ENCODE measurements at places on chromosomes 7 and 10.
A peak's percentile ranks its signal among the peaks of the same experiment; 100 is the strongest.

- DNase-seq = no peak
Observed at GRCh38 chr7:84181628-84182027, 13.0 kb downstream of the SEMA3A start.

- no peak for DNase-seq
Observed at GRCh38 chr10:78082636-78083035, 49.0 kb downstream of the RPS24 start.

GRCh38 chr10:28681928-28682750 lies 4.8 kb downstream of the BAMBI start:
- no peak for DNase-seq

- DNase-seq = no peak
Observed at GRCh38 chr7:127736511-127736910, 84.5 kb downstream of the SND1 start.

- DNase-seq = peak; percentile 83
Observed at GRCh38 chr7:81600608-81601007, 169.2 kb downstream of the HGF start.

DNA sequence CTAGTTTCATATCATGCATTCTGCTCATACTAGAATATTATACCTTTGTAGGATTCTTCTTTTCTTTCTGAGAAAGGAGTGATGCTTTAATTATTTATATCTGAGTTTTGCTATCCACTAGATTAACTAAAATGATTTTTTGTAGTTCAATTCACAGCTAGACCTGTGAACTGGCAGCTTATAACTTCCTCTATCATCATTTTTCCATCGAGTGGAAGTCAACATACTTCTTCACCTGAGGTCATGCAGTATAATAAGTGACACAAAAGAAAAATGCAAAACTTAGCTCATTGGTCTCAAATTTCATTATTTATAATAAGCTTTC lies 8.0 kb downstream of the LRRN3 start:
- DNase-seq = no peak

DNA sequence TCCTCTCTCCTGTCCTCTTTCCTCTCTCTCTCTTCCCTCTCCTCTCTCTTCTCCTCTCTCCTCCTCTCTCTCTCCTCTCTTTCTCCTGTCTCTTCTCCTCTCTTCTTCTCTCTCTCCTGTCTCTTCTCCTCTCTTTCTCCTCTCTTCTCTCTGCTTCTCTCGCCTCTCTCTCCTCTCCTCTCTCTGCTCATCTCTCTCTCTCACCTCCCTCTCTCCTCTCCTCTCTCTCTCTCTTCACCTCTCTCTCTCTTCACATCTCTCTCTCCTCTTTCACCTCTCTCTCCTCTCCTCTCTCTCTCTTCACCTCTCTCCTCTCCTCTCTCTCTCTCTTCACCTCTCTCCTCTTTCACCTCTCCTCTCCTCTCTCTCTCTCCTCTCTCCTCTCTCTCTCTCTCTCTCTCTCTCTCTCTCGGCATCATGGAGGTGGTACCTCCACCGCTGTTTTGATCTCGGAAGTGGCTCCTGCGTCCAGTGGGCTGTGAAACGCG lies 30.1 kb downstream of the CFAP46 start:
- no peak for DNase-seq

DNA sequence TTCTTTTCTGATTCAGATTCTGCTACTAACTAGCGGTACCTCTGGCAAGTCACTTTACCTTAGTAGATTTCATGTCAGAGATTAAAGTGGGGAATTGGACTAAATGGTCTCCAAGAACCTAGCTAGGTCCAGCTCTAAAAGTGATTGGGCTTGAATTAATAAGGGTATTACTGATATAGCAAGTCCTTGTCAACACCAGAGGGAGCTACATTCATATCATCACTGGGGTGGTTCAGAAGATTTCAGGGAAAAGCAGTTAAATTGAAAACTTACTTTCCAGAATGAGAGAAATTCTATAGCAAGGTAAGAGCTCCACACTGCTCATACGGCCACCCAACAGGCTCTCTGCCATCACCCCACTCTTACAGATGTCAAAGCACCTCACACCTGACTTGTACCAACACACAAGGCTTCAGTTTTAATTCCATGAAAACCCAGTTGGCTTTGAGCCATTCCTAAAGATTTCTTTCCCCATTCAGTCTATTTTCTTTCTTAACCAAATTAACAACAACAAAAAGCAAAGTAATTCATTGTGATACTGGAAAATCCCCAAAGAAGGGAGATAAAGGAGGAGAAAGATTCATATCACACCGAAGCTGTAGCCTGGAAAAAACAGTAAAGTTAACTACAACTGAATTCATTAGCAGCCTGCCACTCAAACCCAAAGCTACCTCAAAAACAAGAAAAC lies 38.0 kb upstream of the SPOCK2 start:
- peak; percentile 44 for DNase-seq

GRCh38 chr10:97365761-97366351 lies 31.3 kb upstream of the FRAT2 start:
- DNase-seq = no peak

DNA sequence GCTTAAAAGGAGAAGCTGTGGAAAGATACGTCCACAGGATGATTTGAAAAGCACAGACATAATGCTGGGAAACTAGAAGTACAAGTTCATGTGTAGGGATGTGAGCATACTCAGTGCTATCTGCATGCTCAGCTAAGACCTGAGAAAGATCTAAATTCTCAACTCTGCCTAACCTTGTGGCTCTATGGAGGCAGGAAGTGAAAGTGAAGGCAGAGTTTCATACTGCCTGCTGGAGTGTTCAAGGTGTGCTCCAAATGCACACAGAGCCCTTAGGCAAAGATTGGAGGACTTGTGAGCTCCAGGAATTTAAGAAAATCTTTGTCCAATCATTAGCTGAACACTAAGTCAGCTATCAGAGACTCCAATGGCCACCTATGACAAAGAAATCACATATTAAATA lies 190.9 kb downstream of the RNLS start:
- DNase-seq = no peak

DNA sequence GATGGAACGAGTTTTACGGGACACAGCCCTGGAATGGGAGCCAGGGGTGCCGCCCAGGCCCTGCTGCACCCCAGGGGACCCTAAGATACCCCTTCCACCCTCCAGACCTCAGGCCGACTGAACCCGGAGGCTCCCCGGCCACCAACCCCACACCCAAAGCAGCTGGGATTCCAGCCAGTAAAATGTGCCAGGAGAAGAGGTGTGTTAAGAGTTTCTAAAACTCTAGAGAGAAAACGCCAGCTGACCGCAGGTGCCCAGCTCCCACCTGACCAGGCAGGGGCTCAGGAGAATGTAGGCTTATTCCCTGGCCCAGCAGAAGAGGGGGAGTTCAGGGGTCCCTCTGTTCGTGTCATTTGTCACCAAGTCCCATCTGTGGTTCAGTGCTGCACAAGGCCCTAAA lies 17.5 kb downstream of the NUDT1 start:
- DNase-seq = no peak

GRCh38 chr7:98418271-98418635 lies 17.4 kb upstream of the BAIAP2L1 start:
- DNase-seq = peak; percentile 57

- peak; percentile 21 for DNase-seq
Observed at GRCh38 chr10:98344589-98345038, 70.4 kb downstream of the PYROXD2 start.

- no peak for DNase-seq
Observed at GRCh38 chr10:131841131-131841660, 59.6 kb upstream of the PPP2R2D start.

- DNase-seq = peak; percentile 6
Observed at GRCh38 chr10:133159950-133160825, at the start of gene KNDC1. Gene KNDC1 (plus strand): TSS chr10:133160219. CDS start chr10:133160468, 249 bp downstream.

GRCh38 chr7:22663357-22663718 lies 63.7 kb upstream of the IL6 start:
- peak; percentile 88 for DNase-seq

- no peak for DNase-seq
Observed at GRCh38 chr7:151277631-151278030, 29.1 kb upstream of the SMARCD3 start.

- no peak for DNase-seq
Observed at GRCh38 chr10:33109788-33110469, 151.9 kb upstream of the ITGB1 start.

DNA sequence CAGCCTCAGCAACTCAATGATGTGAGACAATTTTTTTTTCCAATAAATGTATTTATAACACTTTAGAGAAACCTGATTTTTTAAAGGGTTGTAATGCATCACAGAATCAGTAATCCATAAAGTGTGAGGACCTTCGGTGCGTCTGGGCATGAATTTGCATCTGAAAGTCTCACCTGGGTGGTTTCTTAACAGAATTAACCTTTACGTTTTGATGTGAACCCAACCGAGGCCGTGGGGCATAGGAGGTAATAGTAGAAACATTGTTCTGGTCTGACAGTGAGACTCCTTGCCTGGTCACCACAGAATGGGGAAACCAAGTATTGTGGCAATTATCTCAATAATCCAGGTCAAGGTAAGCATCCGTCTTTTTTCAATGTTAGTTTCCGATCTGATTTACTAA lies 114.6 kb downstream of the PRKCQ start:
- DNase-seq = no peak

- DNase-seq = peak; percentile 53
Observed at GRCh38 chr7:100483090-100483721, 521 bp upstream of the NYAP1 start.

DNA sequence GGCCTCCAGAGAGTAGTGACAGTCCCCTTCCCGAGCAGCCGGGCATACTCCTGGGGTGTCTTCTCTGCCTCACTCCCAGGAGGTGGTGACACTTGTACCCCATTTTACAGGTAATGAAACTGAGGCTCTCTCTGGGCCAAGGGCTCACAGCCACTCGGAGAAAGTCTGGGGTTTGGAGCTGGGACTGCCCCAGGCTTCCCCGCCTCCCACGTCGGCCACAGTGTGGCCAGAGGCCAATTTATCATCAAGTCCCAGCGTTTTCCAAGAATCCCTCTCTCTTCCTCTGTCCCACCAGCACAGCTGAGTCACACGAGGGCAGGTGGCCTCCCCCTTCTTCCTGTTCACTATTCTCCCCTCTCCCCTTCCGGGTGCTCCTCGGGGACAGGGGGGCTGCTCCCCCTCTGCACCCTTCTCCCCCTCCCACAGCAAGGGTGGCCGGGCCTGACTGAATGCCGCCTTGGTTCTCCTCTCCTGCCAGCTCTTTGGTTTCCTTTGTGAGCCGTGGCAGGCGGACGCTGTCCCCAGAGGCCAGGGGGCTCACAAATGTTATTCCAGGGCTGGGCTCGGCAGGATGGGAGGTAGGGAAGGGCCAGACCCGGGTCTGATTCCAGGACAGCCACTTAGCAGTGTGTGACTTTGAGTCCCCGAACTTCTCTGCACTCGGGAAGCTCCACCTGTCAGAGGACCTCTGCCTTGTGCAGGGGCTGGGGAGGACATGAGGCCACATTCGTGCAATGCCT lies 17.7 kb downstream of the CLIP2 start:
- peak; percentile 88 for DNase-seq

DNA sequence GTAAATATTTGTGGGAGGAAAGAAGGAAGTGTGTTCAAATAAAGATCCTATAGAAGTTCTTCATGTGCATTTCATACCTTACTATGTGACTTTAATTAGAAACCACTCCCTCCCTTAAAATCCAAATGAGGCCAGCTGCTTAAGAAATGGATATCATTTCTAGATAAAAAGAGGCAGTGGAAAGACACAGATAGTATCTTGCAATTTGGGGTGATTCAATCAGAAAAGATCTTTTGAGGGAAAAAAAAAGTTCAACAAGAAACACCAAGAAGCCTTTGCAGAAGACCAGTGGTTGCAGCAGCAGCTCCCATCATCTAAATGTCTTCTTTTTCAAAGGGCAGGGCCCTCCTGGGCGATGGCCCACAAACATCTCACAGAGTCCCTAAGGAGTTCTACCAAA lies 200.1 kb downstream of the LRRN3 start:
- DNase-seq = no peak

GRCh38 chr10:129094233-129094632 lies 372.8 kb upstream of the MGMT start:
- no peak for DNase-seq

DNA sequence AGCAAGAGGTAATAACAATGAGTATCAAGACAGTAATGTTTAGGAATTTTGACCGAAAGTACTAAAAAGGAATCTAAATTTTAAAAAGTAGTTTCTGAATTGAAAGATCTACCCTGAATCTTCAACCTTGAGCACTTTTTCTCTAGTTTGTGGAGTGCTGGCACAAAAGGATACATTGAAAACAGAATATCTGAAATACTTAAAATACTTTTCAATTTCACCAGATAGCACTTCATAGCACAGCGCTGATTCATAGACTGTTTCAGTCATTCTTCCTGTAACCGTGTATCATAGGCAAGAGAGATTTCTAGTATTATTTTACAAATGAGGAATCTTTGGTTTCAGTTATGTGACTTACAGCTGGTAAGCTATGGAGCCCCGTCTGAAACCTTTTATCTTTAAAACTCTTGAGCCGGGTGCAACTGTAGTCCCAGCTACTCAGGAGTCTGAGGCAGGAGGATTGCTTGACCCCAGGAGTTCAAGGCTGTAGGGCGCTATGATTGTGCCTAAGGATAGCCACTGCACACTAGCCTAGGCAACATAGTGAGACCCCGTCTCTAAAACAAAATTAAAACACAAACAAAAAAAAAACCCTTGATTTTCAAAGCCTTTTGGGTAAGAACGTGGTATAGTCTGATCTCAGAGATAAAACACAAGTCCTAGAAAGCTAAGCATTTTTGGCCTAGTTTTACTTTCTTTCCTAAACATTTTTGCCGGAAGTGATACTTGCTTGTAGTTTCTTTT lies 35.1 kb downstream of the FHIP2A start:
- peak; percentile 94 for DNase-seq

GRCh38 chr7:22610951-22611757 lies 111.2 kb upstream of the STEAP1B start:
- peak; percentile 88 for DNase-seq

GRCh38 chr7:127844707-127845331 lies 186.4 kb downstream of the LRRC4 start:
- no peak for DNase-seq

DNA sequence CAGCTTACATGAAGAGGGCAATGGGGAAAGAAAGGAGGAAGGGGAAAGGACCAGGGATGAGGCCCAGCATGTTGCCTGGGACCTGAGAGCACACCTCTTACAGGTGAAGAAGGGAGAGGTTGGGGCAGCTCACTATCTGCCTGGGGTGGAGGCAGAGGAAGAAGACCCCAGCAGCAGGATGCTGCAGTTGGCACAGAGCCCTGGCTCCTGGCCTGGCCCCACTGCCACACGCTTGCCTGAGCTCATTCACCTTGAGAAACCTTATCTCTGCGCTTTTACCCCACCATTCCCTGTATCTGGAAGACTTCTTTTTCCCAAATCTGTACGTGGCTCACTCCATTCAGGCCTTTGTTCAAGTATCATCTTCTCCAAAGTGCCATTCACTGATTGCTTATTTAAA lies 147.8 kb upstream of the TMEM72 start:
- no peak for DNase-seq

GRCh38 chr7:142407939-142408570 lies 150.2 kb upstream of the PRSS58 start:
- no peak for DNase-seq

DNA sequence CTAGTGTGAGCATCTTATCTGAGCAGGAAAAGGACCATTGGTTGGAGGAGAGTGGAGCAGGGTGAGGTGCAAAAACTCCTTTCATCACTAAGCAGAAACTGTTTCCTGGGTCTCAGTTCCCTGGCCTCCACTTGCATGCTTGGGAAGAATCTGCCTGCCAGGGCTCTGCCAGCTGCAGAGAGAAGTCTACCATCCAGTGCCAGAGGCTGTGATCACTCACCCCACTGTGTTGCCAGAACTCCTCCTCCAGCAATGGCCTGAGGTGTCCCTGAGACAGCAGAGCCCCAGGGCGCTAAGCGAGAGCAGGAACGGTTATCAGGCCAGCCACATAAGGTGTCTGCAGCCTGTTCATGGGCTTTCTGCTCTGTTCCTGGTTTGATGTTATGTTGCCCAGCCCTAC lies 991.4 kb downstream of the CCSER2 start:
- DNase-seq = no peak

- DNase-seq = no peak
Observed at GRCh38 chr7:106575138-106575823, 85.7 kb downstream of the CCDC71L start.
